Vagina (tissue), 2 donors: ENCODE measurements at places on chromosomes 11 and 22.

- H3K27ac ChIP-seq, result peak overlapping the region; percentile 4
- no peaks in the 10 kb centered on the region for H3K27me3 ChIP-seq
- H3K4me3 ChIP-seq, result no peak overlapping the region
- H3K4me1 ChIP-seq, result peaks cover 34% of the 10 kb centered on the region
- no peak for DNase-seq
Observed at GRCh38 chr11:44754876-44755555, 28.3 kb downstream of the TSPAN18 start.

GRCh38 chr22:38572065-38572464, 2.1 kb upstream of the DMC1 start:
- H3K4me1 ChIP-seq, result peaks cover 13% of the 10 kb centered on the region
- no peaks in the 10 kb centered on the region for H3K27me3 ChIP-seq
- no peaks in the 10 kb centered on the region for H3K36me3 ChIP-seq
- no peak overlapping the region for H3K27ac ChIP-seq
- DNase-seq, result no peak
- H3K4me3 ChIP-seq, result no peak overlapping the region

GRCh38 chr11:126485021-126485792, 129.7 kb downstream of the ST3GAL4 start:
- no peaks in the 10 kb centered on the region for H3K27me3 ChIP-seq
- H3K36me3 ChIP-seq, result no peaks in the 10 kb centered on the region
- H3K4me1 ChIP-seq, result peaks cover 4% of the 10 kb centered on the region
- no peak overlapping the region for H3K27ac ChIP-seq

DNA sequence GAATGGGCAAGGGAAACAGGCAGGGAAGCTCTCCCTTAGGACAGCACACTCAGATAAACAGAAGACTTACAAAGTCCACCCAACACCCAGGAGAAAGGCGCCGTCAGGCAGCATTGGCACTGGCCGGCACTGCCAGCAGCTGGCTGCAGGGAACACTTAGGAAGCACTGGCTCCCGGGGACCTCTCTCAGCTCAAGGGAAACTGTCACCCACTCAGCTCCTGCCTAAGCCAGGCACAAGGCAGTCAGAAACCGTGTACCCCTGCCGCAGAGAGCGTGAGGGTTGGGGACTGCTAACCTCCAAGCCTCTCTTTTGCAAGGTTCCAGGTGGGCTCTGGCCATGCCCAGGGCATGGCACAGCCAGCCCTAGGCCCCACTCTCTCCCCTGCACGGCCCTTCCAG, 64.7 kb downstream of the DGCR2 start:
- no peaks in the 10 kb centered on the region for H3K36me3 ChIP-seq
- H3K4me3 ChIP-seq, result no peak overlapping the region
- H3K27me3 ChIP-seq, result no peaks in the 10 kb centered on the region
- H3K4me1 ChIP-seq, result no peaks in the 10 kb centered on the region

DNA sequence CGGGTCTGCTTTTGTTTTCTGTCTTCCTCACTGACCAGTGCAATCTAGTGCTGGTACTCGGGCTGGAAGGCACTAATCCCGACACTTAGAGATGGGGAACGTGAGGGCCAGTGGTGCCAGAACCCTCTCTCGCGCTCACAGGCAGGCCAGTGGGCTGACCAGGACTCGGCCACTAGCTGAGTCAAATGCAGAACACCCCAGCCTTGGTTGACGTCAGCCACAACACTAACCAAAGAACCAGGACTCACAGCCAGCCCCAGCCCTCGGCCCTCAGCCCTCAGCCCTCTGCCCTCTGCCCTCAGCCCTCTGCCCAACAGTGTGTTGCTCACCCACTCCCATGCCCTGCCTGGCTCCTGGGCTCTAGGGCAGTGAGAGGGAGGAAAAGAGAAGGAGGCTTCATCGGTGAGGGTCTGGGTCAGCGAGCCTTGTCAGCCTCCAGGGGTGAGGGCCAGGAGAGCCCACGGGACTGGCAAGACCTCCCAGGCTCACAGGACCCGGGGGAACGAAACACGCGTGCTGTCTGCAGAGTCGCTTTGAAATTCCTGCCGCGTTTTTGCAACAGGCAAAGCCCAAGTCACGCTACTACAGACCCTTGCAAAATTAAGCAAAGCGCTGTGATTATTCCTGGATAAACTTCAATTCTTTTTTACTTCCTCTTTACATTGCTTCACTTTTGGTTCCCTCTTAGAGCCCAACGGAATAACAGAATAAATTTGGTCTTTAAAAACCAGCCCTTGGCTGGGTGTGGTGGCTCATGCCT, 27.5 kb downstream of the KIAA0930 start:
- H3K27me3 ChIP-seq, result no peaks in the 10 kb centered on the region
- peak overlapping the region; percentile 86 for H3K27ac ChIP-seq
